Suppressor macrophage treated with lipopolysaccharide for 4 hours (primary cell): ENCODE measurements at places on chromosomes 3 and 15.

DNA sequence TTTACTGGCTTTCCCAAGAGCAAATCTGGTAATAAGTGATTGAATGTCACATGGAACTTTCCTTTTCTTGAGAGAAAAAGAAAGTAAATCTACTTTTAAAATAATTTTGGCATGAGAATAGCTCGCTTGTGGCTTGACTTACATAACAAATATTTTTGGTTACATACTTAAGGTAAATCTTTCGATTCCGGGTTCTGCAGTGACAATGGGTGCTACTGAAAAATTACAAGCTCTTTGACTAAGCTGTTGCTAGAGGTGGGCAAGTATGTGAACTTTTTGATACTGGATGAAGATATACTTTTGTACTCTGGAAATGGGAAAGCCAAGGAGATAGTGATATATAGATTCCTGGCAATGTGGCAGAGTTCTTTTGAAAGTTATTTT, 51.9 kb upstream of the OTOL1 start:
- no peak for DNase-seq

- no peak for DNase-seq
Observed at GRCh38 chr3:49805367-49805782, 2.3 kb downstream of the INKA1 start.

- DNase-seq = no peak
Observed at GRCh38 chr3:136954980-136955780, 2.6 kb upstream of the IL20RB start.

GRCh38 chr15:50107591-50108408, 11.2 kb downstream of the ATP8B4 start:
- DNase-seq = peak; percentile 89

- no peak for DNase-seq
Observed at GRCh38 chr15:76236350-76236749, 74.9 kb downstream of the ETFA start.

GRCh38 chr3:183317271-183317670, 64.2 kb downstream of the B3GNT5 start:
- no peak for DNase-seq
